NCI-H446 (cell line): ENCODE measurements at places on chromosomes 12 and 14.

GRCh38 chr14:97703006-97703760 lies 906.0 kb downstream of the VRK1 start:
- no peak for DNase-seq

DNA sequence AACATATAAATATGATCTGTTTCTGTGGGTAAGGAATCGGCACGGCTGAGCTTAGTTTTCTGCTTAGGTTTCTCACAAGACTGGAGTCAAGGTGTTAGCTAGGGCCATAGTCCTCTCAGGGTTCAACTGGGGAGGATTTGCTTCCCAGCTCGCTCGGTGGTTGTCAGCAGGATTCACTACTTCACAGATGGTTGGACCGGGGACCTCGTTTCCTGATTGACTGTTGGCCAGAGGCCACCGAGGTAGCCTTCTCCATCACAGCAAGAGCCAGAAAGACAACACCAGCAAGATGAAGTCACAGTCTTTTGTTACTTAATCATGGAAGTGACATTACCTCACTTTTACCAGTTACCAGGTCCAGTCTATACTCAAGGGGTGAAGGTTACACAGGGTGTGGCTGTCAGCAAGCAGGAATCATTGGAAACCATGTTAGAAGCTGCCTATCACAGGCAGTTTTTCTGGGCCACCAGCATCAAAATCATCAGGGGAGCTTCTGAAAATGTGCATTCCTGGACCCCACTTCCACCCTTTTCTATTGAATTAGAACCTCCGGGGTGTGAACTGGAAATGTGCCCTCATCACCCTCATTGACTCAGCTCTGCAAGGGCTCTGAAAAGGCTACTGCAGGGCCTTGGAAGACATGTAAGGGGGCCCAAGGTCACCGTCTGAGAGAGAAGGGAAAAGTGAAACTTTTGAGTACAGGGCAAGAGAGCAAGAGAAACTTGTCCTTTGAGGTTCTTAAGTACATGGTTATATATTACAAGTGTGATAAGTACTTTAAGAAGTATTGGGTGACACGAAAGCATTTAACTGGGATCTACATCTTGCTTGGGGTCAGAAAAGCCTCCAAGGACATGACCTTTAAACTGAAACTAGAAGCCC lies 10.9 kb downstream of the COPS7A start:
- no peak for DNase-seq

GRCh38 chr12:41621291-41621690 lies 433.2 kb downstream of the PDZRN4 start:
- DNase-seq: no peak

DNA sequence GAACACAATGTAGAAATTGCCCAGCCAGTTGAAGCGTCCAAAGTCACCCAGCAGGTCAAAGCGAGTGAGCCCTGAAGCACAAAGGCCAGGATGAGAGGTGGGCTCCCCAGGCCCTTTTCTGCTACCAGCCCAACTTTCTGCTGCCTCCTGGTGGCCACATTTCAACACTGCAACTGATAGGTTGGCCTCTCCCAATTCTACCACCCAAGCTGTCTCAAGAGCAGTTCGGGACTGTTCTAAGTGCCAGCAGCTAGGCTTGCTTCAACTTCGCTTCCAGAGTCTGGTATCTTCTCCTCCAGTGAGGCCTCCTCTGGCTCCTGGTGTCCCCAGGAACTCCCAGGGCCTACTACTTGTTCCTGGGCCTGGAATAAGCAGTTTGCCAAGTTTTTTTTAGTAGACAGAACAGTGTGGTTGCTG lies 3.4 kb upstream of the DHH start:
- peak; percentile 36 for DNase-seq

GRCh38 chr14:87049950-87050349 lies 943.0 kb downstream of the GALC start:
- peak; percentile 2 for DNase-seq

DNA sequence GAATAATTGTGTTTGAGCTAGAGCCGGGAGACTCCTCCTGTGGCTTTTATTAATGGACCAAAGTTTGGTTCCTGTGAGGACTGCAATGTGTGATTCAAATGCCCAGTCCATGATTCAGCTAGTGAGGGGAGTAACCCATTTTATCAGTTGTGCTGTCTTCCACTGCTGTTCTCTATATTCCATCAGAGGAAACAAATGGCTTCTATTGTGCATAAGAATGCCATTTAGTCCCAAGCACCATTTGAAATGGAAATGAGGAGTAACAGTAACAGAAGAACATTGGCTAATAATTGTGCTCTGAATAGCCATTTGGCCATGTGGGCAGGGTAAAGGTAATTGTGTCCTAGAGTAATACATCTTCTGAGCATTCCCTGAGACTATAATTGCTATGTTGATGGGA lies 642.7 kb downstream of the DIO2 start:
- DNase-seq: no peak

DNA sequence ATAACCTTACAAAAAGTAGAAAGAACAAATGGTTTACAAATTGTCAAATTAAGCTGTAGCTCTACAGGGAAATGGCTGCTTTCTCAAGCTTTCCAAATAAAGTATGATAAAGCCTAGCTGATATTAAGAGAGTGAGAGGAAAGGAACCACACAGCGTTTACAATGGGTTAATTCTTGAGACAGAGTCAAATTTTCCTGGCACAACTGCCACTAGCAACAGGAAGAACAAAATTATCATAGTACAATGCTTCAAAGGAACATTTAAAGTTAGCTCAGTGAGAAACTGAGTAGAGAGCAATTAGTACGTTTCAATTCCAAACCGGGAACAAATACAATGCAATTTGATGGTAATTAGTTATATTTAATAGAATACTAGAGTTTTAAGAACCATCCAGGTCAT lies 116.0 kb downstream of the PPP1R12A start:
- no peak for DNase-seq

- DNase-seq: no peak
These were observed 473.8 kb downstream of the NPAS3 start for GRCh38 chr14:33412450-33412849.

DNA sequence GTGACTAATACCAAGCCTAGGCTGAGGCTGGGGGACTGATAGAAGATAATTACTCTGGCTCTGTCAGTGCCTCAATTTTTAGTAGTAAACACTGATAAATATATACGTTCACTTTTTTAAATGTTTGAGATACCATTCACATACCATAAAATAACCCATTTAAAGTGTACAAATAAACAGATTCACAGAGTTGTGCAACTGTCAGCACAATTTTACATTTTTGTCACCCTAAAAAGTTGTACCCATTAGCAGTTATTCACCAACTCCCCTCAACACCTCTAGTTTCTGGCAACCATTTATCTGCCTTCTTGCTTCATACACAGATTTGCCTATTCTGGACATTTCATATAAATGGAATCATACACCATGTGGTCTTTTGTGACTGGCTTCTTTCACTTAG lies 15.1 kb downstream of the PPP1R12A start:
- DNase-seq: no peak

GRCh38 chr12:29572938-29573337 lies 75.5 kb upstream of the OVCH1 start:
- no peak for DNase-seq

DNA sequence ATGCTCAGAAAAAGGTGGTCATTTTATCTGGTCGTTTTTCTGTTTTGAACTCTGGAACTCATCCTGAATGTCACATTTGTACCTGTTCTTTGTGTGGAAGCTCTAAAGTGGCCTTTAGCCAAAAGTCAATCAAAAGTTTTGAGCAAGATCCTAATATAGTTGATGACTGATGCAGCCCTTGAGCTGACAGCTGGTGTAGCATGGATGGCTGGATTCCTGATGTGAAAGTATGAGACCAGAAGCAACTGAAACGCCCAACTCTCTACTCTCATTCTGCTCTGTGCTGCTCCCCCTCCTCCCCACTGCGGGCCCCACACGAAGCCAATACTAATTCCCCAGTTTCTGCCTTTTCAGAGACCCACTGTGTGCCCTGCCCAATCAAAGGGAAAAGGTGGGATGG lies 10.3 kb upstream of the MYH7 start:
- no peak for DNase-seq

GRCh38 chr12:13817131-13817530 lies 164.3 kb downstream of the GRIN2B start:
- DNase-seq: no peak

GRCh38 chr12:129071362-129071761 lies 218.1 kb downstream of the GLT1D1 start:
- DNase-seq: no peak

- DNase-seq: peak; percentile 85
These were observed 30.9 kb downstream of the LRTM2 start for GRCh38 chr12:1851151-1851701.

GRCh38 chr14:51488569-51489220 lies 163.0 kb upstream of the FRMD6 start:
- DNase-seq: no peak

GRCh38 chr12:124484526-124484953 lies 82.9 kb downstream of the NCOR2 start:
- DNase-seq: no peak

DNA sequence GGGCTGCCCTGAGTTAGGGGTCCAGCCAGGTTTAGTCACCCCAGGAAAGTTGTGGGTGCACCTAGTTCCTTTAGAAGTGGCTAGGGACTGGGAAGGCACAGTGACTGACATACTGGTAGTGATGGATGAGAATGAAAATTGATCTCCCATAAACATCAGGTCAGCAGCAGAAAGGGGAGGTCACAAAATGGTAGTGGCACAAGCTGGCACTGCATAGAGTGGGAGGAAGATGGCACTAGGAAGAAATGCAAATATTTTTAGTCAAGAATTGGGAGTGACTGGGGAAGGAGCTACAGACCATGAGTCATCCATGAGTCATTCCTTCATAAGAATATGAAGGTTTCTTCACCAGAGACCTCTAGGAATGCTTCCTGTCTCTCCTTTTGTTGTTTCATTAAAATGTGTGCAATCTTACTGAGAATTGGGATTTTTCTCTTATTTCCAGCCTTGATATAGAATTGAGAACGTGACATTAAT lies 198.3 kb upstream of the AMIGO2 start:
- no peak for DNase-seq

- no peak for DNase-seq
These were observed 44.2 kb upstream of the CDK17 start for GRCh38 chr12:96444399-96444798.

GRCh38 chr14:33835677-33836076 lies 115.2 kb downstream of the EGLN3 start:
- no peak for DNase-seq

DNA sequence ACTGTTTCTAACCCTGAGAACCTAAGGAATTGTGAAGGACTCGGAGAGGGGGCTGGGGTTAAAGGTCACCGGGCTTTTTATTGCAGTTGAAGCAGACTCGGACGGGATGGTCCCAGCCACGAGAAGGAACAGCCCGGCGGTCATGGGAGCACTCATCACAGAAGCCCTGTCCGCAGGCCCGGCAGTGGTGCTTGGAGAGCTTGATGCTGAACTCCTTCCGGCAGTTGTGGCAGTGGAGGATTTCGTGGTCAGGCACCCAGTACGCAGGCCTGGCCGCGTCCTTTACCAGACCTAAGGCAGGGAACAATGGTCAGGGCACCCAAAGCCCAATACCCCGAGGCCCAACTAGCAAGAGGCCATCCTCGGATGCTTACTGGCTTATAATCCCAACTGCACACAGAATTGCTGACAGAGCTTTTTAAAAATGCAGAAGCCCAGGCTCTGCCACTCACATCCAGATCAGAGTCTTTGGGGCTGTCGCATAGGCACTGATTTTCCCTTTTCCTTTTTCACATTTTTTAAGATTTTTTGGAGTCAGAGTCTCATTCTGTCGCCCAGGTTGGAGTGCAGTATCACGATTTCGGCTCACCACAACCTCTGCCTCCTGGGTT lies 44.7 kb downstream of the DCAF4 start:
- DNase-seq: no peak

DNA sequence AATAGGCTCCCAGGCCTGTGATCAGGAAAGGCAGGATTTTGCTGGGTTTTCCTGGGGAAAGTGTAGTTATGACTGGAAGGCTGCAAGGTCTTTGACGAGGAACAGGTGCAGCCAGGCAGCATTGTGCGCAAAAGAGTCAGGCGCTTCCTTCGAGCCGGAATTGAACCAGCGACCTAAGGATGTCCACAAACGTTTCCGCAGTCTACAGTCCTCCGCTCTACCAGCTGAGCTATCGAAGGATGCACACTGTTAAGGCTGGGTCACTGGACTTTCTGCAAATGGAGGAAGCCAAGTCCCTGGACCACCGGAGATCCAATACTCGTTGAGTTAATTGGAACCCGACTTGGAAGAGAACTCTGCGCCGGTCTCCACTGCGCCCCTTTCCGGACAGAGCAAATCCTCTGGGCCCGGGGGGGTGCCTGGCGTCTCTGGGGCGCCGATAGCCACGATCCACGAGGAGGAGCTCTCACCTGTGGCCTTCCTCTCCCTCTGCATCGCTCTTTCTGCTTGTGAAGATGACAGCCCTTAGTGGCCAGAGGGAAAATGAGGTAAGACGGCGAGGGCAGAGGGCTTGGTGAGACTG lies 18.4 kb upstream of the OR6S1 start:
- DNase-seq: no peak

GRCh38 chr12:107349839-107350238 lies 256.5 kb upstream of the CRY1 start:
- DNase-seq: no peak

GRCh38 chr12:83859021-83859420 lies 1053.6 kb downstream of the SLC6A15 start:
- no peak for DNase-seq

DNA sequence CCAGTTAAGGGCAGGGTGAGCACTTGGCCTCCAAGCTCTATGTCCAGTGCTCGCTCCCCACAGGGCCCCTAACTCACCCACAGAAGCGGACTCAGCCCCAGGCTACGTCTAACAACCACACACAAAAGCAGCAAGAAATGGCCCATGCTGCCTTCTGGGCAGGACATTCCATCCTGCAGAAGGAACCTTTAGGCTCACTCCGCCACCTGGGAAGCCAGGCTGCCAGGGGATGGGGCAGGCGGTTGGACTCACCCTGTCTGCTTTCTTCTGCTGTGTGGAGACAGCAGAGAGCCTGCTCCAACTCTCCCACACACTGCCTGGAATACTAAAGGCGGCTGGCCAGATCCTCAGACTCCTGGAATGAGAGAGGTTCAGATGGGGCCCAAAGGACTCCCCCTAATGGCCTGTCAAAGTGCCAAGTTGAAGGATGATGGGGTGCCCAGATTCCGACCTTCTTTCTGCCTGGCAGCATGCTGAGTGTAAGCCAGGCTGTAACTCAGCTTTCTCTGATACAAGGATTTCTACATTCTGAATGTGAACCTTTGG lies 27.7 kb upstream of the BLTP3B start:
- DNase-seq: no peak

DNA sequence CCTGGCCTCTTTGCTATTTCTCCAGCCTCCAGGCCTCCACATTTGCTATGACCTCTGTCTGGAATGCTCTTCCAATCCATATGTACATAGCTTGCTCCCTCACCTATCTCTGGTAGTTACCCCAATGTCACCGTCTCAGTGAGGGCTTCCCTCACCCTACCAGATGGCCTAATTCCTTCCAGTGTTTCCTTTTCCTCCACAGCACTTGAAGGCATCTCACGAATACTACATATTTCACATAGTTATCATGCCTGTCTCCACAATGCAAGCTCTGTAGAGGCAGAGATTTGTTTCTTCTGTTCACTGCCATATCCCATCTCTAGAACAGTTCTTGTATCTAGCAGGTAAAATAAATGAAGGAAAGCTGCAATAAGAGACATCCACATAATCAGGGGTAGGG lies 21.3 kb upstream of the HSP90B1 start:
- no peak for DNase-seq

GRCh38 chr14:103748534-103748857 lies 32.9 kb downstream of the ZFYVE21 start:
- no peak for DNase-seq

- peak; percentile 12 for DNase-seq
These were observed 1004.4 kb downstream of the AACS start for GRCh38 chr12:126069549-126070165.

GRCh38 chr12:4331221-4331620 lies 10.2 kb downstream of the TIGAR start:
- no peak for DNase-seq

- DNase-seq: no peak
These were observed 202.1 kb downstream of the BCL11B start for GRCh38 chr14:99069946-99070345.
